ENCODE measurements at places on chromosomes 11 and 22. TPM values are rescaled to one million over a fixed set of nuclear protein-coding genes. Genes with fewer than 3 reads are reported as not detected.

The PIWIL4 gene
- 6.7 TPM for total RNA-seq

The OR8G5 gene
- total RNA-seq: 0.41 TPM

DNA sequence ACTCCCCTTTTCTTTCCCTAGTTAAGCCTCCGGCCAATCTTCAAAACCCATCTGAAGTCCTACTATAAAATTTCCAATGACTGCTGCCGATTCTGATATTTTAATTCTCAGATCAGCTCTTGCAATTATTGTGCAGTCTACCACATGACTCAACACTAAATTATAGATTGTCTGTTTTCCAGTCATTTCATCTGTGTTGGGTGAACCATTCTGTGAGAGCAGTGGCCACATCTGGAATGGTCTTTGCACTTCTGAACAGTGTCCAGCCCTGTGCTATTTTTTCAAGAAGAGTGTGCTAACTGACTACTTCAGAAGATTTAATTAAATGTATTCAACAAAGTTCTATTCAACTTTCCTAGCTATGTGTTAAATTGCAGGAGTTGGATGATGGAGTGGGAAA, 47.2 kb upstream of the MMP7 start:
- H3K4me3 ChIP-seq: no peak overlapping the region
- no peak overlapping the region for H3K27ac ChIP-seq
- H3K36me3 ChIP-seq: no peaks in the 10 kb centered on the region
- DNase-seq: no peak
- no peaks in the 10 kb centered on the region for H3K4me1 ChIP-seq

DNA sequence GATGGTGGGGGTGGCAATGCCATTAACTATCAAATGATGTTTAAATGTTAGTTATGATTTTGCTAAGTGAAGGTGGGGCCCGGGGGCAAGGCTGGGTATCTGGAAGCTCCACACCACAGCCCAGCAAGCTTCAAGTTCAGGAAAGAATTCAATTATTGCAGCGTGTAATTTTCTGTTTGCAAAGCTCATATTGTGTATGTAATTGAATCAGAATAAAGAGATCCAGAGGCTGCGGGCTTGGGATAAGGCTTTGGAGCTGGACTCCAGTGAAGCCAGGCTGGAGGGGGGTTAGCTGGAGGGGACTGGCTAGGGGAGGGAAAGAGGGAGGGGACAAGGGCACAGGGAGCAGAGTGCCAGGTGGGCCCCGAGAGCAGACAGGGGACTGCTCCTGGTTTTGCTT, 557.1 kb upstream of the CADM1 start:
- H3K4me1 ChIP-seq: no peaks in the 10 kb centered on the region
- H3K27ac ChIP-seq: no peak overlapping the region
- DNase-seq: no peak
- no peak overlapping the region for H3K4me3 ChIP-seq
- no peaks in the 10 kb centered on the region for H3K36me3 ChIP-seq

GRCh38 chr11:22449441-22449840, 111.3 kb downstream of the SLC17A6 start:
- H3K36me3 ChIP-seq: no peaks in the 10 kb centered on the region
- no peaks in the 10 kb centered on the region for H3K27me3 ChIP-seq
- H3K4me1 ChIP-seq: no peaks in the 10 kb centered on the region
- no peak overlapping the region for H3K27ac ChIP-seq
- H3K4me3 ChIP-seq: no peak overlapping the region
- no peak for DNase-seq

DNA sequence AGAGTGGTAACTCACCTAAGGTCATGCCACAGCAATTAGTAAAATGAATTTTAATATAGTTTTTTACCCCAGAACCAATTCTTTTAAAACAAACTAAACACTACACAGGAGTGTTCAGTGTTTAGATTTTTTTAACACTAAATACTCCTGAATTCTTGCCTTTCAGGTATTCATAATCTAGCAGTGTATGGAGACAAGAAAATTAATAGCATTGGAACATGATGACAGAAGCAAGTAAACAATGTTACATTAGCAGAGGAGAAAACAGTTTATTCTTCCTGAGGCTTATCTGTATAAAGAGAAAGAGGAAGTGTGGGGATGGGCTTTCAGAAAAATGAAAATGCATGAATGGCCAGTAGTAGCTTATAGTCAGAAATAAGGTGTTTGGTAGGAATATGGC, 222.1 kb upstream of the FAT3 start:
- H3K4me3 ChIP-seq: no peak overlapping the region
- no peak overlapping the region for H3K27ac ChIP-seq
- no peak for DNase-seq
